Stimulated activated CD4-positive, alpha-beta T cell treated with anti-CD3 and anti-CD28 coated beads, Interleukin-12 subunit alpha, Interleukin-12 subunit beta, amount 100 ng/mL, for 4 hours (primary cell): ENCODE measurements at places on chromosomes 7 and 10.
A peak's percentile ranks its signal among the peaks of the same experiment; 100 is the strongest.

DNA sequence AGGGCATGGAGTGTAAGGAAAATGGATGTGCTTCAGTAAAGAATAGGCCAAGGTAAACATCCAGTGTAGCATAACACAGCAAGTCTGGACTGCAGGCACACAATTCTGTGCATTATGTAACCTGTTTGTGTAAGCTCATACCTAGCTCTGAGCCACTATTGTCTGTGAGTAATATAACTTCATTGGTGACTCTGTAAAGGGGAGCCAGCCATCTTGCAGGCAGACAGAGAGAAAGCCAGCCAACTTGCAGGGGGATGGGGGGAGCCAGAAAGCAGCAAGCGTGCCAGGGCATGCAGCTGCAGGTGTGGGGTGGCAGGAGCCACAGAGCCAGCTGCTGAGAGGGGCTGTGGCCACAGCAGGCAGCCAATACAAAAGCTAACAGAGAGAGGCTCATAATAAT lies 449.2 kb downstream of the IPMK start:
- DNase-seq, result no peak

DNA sequence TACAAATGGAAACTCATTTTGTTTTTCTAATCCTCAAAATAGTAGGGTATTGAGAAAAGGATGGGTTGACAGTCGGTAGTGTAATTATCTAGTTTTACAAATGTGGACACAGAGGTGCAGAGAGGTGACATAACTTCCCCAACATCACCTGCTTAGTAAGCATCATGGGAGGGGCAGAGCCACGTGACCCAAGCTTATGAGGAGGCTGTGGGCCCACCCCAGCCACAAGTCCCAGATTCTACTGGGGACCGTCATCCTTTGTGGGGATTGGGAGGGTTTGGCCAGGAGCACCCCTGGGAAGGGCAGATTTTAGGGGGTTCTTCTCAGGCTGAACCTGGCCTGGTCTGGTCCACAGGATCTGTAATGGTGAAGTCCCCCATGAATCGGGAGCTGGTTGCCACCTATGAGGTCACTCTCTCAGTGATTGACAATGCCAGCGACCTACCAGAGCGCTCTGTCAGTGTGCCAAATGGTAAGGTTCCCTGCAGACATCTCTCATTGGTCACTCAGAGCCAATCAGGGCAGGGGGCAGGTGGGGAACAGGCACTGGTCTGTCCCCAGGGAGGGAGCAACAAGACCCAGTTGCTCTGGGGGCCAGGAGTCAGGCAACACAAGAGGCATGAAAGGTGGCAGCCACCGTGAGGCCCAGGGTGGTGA lies 23.6 kb upstream of the VSIR start:
- DNase-seq, result no peak

DNA sequence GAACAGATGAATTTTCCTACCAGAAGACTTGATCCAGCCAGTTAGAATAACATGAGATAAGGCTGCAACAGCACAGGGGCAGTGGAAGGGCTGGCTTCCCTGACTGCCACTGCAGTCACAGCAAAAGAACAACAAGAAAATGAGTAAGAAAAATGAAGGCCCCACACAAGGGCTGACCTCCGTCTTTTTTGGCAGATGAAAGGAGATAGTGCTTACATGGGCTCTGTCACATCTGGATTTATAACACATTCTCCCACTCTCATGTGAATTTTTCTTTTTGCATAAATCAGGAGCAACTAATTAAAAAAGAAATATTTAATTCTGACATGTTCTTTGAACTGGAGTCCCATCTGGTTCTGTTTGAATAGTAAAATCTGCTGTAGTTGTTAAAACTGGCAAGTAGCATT lies 99.6 kb downstream of the NRP1 start:
- DNase-seq, result no peak

DNA sequence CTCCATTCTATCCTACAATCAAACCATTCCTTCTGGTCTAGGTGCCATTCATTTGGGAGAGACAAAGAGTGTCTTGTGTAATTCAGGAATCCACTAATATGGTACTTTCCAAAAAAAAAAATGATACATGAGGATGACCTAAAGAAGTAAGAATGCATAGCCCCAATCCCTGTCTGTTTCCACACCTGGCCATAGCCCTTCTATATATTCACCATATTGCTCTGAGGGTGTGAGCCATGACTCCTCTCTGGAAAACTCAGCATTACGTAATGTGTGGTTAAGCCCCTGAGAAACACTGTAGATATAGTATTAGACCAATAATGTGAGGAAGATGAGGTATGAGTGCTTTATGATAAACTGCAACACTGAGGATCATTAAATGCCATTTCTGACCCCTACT lies 592.7 kb downstream of the INHBA start:
- no peak for DNase-seq

GRCh38 chr7:130921391-130922180 lies 187.6 kb upstream of the KLF14 start:
- no peak for DNase-seq

GRCh38 chr7:17142831-17143541 lies 155.5 kb upstream of the AHR start:
- no peak for DNase-seq

DNA sequence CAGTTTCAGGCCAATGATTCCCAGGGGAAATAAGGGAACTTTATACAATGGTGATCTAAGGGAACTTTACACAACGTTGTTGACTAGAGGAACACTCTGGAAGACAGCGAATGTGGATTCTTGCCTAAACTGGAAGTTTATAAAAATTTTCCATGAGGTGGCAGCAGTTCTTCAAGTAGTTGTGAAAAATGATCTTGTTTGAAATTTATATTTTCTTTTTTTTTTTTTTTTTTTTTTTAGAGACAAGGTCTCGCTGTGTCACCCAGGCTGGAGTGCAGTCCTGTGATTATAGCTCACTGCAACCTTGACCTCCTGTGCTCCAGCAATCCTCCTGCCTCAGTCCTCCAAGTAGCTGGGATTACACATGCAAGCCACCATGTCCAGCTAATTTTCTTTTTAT lies 32.1 kb upstream of the GTF2I start:
- DNase-seq, result no peak

DNA sequence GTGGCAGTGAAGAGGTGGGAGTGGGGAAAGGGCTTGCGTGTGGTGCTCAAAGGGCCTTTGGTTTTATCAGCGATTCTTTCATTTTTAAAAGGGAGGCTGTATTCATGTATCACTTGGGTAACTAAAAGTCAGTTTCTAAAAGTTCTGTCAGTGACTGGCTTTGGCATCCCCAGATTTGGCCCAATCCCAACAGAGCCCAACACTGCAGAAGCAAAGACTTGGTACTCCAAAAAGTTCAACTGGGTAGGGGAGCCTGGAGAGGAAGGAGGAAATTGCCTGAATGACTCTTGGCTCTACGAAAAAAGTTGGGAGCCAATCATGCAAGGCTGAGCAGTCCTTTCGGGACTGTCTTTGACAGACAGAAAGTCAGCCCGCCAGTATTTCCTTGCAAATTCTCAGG lies 54.5 kb upstream of the COL13A1 start:
- DNase-seq, result no peak

DNA sequence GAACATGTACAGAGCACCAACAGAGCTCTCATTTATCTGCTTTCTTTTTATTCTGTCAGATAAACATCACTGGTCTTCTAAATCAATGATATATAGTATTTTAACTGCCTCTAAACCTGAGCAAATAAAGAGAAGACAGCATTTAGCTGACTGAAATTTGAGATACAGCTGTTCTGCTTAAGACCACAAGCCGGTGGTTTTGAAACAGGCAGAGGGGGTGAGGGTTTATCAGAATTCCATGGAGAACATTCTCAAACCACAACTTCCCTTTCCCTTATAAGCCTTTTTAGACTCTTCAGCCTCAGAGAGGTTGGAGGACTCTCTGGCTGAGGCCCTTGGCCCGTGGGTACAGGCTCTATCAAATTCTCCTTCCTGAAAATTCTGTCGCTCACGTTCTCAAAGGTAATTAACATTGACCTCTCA lies 87.4 kb upstream of the RSU1 start:
- DNase-seq, result no peak

DNA sequence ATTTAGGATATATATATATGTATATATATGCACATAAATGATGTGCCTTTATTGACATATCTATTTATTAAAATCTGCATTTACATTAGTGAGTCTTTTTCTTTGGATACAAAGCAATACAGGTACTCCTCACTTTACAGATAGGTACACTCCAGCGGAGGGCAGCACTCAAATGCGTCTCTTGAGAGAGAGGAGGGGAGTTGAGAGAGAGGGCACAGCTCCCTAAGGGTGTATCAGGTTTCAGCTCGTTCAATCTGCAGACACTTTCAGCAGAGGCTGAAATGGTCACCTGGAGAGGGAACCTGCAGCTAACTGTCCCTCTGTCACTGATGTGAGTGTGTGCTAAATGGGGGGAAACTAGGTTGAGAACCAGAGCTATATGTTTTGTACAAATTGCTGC lies 21.5 kb downstream of the C10orf53 start:
- no peak for DNase-seq

- DNase-seq, result no peak
Measured at GRCh38 chr10:15472008-15472407, 100.9 kb upstream of the FAM171A1 start.

- no peak for DNase-seq
Measured at GRCh38 chr7:137943132-137943551, 58.7 kb downstream of the CREB3L2 start.

DNA sequence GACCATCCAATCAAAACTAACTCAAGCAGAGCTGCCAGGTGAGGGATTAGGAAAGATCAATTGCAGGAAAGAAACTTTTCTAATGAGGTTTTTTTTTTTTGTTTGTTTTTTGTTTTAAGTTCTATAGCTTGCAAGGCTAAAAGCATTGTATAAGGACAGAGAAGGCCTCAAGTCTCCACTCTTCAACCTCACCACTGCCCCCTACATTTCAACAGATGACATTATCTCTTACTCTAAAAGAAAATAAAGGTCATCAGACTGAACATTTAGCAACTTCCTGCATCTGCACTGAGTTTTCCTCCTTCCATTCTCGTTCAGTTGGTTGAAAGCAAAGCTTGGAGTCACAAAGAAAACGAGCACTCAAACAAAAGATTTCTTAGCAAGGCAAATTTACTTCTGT lies 45.2 kb upstream of the EXOC4 start:
- DNase-seq, result no peak

GRCh38 chr7:102008535-102009262 lies 191.3 kb downstream of the CUX1 start:
- no peak for DNase-seq

- DNase-seq, result no peak
Measured at GRCh38 chr10:75400771-75401568, 594 bp downstream of the ZNF503 start.

DNA sequence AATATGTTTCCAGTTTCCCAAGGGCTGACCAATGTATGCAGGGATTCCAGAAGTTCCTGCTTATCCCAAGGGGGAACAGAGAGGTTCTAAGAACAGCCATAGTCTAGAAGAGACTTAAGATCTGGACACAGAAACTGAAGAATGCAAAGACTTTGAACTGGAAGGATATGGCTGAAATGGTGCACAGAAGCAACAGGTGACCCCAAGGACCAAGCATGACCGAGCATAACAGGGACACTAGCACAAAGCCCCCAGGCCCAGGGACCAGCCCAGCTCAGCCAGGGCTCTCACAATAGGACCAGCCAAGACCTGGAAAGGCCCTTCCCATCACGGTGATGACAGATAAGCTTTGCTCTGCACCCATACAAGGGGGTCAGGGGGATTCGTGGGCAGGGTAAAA lies 213.0 kb upstream of the KMT2E start:
- no peak for DNase-seq

DNA sequence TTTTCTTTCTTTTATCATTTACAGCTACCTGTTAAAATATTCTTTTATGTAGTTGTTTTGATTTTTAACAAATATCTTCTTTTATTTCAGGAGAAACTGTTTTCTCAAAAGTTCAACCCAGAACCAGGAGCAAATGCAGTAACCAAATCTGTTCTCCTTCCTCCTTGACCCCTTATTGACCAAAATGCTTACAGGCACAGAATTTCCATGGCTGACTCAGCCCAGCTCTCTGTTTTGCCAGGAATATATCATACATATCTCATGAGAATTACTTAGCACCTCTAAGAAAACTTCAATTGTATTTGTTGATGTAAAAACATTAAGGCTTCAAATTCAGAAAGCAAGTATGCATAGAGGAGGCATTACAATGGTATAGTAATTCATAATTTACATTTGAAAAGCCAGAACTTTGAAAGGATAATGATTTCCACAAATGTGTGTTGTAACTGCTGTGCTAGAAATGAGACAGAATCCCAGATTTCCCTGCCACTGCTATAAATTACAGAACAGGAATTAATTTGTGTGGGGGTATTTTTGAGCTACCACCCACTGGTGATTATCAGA lies 2.2 kb downstream of the GSAP start:
- no peak for DNase-seq

GRCh38 chr10:68784476-68784875 lies 42.9 kb upstream of the STOX1 start:
- DNase-seq, result no peak

DNA sequence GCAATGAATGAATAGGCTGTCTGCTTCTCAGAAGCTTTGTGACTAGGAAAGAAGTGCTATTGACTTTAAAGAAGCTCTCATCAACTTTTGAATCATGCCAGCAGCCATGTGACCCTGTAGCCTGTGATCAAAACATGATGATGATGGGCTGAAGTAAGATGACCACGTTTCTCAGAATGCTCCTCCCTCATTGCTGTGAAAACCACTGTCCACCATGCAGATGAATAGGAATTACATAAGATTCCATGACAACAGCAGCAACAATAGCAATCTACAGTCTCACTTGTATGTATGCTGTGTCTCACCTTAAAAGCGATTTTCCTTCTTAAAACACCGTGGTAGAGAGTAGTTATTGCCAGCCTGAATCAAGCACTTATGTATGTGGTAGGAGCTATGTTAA lies 228.4 kb downstream of the TRIL start:
- no peak for DNase-seq

- DNase-seq, result no peak
Measured at GRCh38 chr10:65292551-65292950, 1633.3 kb upstream of the LRRTM3 start.

DNA sequence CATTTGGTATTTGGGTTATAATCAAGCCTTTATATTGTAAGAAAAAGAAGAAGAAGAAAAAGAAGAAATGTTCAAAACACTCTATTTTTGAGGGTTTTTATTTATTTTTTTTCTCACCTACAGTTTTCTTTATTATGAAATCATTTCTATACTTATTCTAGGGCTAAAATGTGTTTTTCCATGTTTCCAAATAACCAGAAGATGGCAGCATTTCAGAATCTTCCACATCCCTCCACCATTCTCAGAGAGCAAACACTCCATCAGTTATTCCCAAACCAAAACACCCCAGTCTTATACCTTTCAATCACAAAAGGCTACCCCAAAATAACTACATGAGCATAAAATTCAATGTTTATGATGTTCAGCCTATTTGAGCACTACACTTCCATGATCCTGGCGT lies 38.7 kb upstream of the PPP1R17 start:
- no peak for DNase-seq

GRCh38 chr10:33334153-33334804 lies at the start of gene NRP1:
Gene NRP1 (minus strand): TSS chr10:33334667. CDS start chr10:33334382, 285 bp downstream.
- DNase-seq, result peak; percentile 12

- no peak for DNase-seq
Measured at GRCh38 chr7:3438352-3438751, 137.3 kb downstream of the SDK1 start.

- DNase-seq, result no peak
Measured at GRCh38 chr10:113180401-113181154, 230.5 kb downstream of the TCF7L2 start.
